ENCODE measurements at places on chromosomes 13 and 19.

DNA sequence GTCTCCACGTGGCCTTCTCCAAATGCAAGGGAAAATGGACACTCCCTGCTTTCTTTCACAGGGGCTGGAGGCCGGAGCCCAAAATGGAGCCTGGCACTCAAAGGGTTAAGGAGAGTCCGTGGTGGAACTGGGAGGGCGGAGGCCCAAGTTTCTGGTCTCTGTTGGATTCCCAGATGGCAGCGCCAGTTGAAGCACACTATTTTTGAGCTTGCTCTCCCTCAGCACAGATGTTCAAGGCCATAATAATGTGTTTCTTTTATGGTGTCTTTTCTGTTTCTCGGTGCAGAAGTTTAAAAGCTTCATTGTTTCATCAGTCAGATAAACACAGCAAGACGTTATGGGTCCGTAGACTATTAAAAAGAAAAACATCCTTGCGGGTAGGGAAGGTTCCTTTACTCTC, 67.6 kb downstream of the TNFRSF19 start:
- DNase-seq: no peak

GRCh38 chr13:112754281-112755025, 64.6 kb downstream of the ATP11A start:
- no peak for DNase-seq

DNA sequence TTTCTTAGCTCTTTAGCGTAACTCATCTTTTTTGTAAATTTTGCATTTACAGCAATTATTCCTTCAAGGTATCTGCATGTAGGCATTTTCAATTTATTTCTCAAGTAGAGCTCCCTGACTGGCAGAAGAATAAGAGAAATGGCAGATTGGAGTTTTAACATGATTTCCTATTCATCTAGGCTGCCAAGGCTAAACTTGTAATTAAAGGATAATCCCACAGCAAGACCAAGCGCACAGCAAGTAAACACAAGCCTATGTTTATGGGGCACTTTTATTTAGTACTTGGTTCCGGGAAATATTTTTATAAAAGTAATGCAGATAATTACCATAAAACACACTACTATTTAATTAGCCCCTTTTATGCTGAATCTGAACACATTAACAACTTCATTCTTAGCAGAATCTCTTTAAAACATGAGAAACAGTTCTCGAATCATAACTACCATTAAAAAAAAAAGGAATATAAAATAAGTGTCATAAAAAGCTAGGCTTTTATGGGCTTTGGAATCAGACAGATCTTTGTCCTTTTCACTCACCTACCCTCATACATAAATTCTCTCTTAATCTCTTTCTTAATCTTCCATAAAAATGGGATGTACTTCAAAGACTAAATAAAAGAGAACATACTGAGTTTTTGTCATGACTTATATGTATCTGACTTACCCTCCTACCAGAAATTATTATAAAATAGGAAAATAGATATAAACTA, 961.6 kb upstream of the MIR17HG start:
- DNase-seq: no peak

GRCh38 chr19:47158367-47158791, 27.7 kb downstream of the SAE1 start:
- no peak for DNase-seq

GRCh38 chr13:99563404-99563803, 62.1 kb downstream of the TM9SF2 start:
- DNase-seq: no peak

- DNase-seq: no peak
Measured at GRCh38 chr13:111304041-111304544, 16.3 kb upstream of the TEX29 start.

GRCh38 chr19:52028027-52028779, at the start of gene ZNF614:
Gene ZNF614 (minus strand): TSS chr19:52028379. CDS start chr19:52025745, 2,634 bp downstream.
- peak; percentile 60 for DNase-seq

DNA sequence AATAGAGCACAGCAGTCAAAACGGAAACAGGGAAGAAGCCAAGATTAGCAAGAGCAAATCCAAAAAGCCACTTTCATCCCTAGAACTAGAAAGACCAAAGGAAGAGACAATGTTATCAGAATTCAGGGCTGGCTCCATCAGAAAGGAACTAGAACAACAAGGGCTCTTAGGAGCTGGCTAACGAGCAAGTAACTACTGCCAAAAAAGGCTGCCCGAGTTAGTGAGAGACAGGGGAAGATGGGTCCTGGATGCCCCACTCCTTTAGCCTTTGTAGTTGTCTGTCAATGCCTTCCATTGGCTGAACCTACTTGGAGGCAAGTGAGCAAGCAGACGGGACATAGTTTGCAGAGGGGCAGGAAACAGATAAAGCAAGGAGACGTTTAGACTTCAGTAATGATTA, 240.4 kb downstream of the KLF12 start:
- no peak for DNase-seq

- DNase-seq: no peak
Measured at GRCh38 chr13:43273362-43273761, 250.0 kb downstream of the DNAJC15 start.

DNA sequence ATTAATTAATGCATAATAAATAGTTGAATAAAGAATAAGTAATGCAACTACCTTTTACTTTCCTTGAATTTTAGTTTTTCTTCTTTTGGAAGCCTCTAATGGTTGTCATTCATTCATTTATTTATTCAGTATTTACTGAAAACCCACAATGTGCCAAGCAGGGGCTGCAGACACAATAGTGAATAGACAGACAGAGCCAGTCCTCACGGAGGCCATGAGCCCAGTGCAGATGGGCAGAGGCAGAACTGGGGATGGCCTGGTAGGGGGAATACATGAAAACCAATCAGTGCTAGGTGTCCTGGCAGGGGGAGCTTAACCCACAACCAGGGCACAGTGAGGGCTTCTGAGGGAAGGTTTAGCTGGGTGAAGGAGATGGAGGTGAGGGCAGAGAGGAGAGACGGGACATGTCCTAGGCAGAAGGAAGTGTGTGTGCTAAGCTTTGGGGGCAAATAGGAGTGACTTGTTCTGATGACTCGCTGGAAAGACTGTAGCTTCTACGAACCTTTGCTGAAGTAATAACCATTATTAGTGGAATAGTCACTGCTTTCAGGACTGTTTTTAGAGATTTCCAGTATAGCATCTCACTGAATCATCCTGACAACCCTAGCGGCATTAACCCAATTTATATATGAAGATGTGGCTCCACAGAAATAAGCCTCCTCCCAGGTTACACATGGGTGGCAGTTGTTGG, 55.9 kb downstream of the ERCC5 start:
- no peak for DNase-seq
